Fibroblast of mammary gland (primary cell): ENCODE measurements at places on chromosomes 12 and 14.

DNA sequence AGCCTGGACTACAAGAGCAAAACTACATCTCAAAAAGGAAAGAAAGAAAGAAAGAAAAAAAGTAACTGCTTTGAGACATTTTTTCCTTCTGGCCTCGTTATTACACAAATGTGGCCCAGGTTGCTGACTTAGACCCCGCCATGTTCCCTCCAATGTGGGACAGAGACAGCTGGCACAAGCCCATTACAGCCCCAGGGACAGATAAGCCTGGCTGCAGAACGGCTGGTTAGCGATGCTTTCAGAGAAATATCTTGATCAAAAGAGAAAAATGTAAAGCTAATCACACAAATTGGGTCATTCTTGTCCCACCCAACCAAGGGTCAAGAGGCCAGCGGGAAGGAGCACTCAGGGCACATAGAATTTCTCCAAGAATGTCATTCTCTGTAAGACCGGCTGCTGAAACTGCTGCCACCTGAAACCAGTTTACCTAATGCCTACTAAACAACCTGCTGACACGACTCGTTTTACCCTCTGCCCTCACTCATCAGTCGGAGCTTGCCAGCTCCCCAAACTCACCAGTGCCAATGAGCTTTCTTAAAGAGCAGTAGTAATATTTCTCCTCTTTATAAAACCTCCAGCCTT, 63.1 kb downstream of the TNFAIP2 start:
- DNase-seq = no peak

DNA sequence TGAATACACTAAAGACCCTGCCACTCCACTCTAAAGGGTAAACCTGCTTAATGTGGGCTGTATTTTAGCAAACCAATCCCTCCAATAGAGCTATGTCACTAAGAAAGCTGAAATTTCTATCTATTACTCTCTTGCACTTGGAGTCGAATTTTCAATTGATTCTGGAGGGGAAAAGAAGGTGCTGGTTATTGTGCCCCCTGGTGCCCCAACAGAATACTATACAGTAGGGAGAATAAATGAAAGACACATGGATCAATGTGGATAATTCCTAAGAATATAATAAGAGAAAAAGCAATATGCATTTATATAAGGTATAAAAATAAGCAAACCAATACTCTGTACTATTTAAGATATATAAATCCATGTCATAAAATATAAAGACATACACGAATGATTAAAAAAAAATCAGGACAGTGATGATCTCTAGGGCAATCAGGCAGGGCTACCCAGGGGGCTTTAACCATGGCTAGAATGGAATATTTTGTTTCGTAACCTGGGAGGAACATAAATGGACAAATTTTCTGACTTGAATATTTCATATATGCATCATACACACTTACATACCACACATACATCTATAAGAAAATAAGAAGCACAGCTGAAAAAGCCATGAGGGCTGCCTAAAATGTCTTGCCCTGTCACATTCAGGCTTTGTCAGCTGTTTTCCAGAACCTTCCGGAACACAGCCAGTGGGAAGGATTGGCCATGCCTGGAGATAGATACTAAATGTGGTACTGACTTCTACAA, 54.4 kb downstream of the EFCAB11 start:
- peak; percentile 45 for DNase-seq

GRCh38 chr14:49992901-49993339, 100.0 kb downstream of the ARF6 start:
- peak; percentile 90 for DNase-seq

- peak; percentile 26 for DNase-seq
Observed at GRCh38 chr12:94550964-94551363, 91.3 kb upstream of the CEP83 start.

GRCh38 chr12:62006076-62006732, 254.0 kb upstream of the USP15 start:
- DNase-seq = peak; percentile 48

DNA sequence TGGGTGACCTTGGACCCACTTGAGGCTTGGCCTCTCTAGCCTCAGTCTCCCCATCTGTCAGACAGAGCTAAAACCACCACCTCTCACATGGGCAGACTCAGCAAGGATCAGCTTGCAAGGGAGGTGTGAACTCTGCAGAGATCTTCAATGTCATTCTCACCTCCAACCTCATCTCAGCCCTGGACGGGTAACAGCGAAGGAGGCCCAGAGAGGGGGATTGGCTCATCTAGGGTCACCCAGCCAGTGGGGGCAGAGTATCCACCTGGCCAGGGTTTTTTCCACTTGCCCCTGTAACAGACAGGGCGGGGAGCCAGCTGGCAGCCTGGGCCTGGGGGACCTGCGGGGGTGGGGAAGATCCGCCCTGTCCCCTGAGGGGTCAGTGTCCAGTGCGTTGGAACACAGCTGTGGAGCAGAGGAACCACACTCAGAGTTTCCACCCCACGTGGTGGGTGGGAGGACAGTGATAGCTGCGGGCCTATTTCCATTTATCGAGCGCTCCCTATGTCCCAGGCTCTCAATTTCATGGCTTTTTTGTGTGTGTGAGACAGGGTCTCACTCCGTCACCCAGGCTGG, 27.4 kb downstream of the DTX1 start:
- DNase-seq = no peak

- DNase-seq = no peak
Observed at GRCh38 chr14:33972583-33973081, 21.8 kb upstream of the EGLN3 start.

DNA sequence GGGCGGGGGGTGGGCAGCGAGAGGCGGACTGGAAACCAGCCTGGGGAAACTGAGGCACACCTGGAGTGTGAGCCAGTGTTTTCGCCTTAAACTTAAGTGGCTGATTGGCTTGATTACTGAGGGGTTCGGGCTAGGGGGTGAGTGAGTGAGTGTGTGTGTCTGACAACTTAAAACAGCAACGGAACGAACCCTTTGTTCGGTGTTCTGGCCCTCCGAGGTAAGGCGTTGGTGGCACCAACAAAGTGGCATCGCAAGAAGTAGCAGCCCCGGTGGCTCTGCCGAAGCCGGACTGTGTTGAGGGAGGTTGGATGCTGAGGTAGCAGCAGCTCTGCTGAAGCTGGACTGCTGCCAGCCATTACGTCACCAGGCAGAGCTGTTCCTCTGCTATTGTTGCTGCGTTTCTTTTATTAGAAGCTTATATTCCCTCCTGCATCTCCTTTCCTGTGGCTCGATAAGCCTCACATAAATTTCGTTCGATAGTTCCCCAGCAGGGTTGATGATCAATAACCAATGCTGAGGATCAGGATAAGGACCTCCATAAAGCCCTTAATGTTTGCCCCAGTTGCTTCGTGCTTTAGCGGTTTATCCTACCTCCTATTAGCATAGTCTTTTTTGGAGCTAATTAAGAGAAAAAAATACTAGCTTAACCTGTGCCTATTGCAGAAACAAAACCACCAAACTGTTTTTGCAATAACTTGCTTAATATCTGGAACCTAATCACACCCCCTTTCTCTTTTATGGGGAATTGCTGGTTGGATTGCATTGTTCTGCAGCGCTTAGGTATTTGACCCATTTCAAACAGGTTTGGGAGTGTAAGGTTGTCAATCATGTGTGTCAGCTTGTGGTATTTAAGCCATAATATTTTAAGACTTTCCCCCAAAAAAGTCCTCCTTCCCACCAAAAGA, 1.3 kb downstream of the GPR137C start:
- peak; percentile 88 for DNase-seq

GRCh38 chr14:59362513-59362912, 102.7 kb downstream of the GPR135 start:
- DNase-seq = peak; percentile 52

GRCh38 chr12:102652645-102653313, 172.4 kb upstream of the IGF1 start:
- DNase-seq = no peak

- DNase-seq = no peak
Observed at GRCh38 chr12:17334784-17335183, 728.8 kb upstream of the LMO3 start.

DNA sequence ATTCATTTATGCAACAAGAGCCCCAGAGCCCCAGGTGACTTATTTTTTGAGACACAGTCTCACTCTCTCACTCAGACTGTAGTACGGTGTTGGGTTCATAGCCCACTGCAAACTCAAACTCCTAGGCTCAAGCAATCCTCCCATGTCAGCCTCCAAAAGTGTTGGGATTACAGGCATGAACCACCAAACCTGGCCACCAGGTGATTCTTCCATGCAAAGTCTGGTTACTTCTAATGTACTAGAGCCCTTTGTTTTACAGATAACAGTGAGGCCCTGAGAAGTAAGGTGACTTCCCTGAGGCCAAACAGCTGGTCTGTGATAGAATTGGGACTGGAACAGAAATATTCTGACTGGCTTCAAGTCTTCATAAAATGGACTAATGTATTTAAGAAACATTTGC, 10.0 kb upstream of the KCNK10 start:
- DNase-seq = no peak

GRCh38 chr14:75724414-75725204, 63.6 kb downstream of the TTLL5 start:
- peak; percentile 29 for DNase-seq

DNA sequence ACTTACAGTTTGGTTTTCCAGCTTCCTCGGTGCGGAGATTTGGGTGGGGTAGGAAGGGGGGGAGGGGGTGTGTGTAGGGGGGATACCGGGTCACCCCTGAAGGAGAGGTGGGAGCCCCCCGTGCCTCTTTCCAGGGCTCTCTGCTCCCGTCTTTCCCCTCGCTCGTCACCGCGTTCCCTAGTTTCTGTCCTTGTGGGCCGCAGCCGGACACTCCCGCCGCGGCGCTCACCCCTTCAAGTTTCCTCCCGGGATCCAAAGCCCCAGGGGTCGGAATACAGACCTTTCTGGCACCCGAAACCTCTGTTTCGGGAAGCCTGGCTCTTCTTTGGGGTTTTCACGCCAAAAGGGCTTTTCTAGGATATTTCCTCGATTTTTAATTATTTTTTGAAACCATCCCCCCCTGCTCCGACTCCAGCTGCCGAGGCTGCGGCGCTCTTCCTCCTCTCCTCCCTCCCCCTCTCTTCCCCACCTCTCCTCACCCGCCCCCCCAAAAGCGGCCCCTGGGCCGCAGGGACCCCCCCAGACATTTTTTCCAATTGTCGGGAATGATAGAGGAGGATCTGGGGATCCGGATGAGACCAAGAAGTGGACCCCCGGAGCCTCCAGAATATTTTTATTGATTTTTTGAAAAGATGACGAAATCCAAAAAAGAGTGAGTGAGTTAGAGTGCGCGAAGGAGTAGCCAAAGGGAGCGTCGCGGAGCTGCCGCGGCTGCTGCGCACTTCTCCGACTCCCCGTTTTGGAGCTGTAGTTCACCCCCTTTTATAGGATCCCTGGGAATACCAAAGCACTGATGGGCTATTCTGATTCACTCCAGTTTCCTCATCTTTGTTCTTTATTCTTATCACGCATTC, 1.7 kb downstream of the CCND2 start:
- peak; percentile 35 for DNase-seq

- no peak for DNase-seq
Observed at GRCh38 chr14:68502230-68502629, 290.6 kb downstream of the ZFP36L1 start.

- DNase-seq = no peak
Observed at GRCh38 chr14:98944989-98945388, 327.0 kb downstream of the BCL11B start.

GRCh38 chr12:105235281-105235731, 668 bp downstream of the APPL2 start:
- peak; percentile 38 for DNase-seq

DNA sequence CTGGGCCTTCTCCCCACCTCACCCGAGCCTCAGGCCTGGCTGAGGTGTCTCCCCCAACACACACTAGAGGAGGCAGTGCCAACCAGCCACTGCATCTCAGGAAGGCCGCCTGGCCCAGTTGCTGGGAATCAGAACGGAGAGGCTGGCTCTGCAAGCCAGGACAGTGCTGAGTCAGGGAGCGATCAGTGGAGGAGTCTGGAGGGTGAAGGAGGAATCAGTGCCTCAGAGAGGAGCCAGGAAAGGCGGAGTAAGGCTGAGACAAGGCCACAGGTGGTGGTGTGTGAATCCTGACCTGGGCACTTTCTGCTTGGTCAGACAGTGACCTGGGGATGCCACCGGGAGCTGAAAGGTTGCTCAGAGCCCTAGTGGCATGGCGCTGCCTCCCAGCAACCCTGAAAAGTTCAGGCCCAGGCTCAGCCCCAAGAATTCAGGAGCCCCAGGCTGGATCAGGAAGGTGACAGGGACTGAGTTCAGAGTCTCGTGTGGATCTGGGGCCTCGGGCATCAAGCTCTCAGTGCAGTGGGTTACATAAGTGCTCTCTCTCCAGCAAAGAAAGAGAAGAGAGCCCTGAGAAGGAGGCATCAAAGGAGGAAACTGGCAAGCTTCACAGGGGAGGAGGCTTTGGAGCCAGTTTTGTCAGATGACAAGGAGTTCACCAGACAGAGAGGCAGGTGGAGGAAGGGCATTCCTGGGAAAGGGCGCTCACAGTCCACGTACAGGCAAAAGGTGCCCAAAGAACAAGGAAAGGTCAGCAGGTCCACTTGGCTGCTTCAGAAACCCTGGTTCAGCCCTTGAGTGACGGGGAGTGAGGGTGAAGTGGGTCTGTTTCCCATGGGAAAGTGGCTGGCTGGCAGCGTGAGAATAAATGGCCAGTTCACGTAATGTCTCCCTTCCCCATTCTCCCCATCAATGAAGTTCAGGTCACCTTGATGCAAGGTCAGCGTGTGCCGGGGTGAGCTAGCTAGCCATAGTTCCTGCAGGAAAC, 87.8 kb downstream of the ZFP36L1 start:
- peak; percentile 75 for DNase-seq

DNA sequence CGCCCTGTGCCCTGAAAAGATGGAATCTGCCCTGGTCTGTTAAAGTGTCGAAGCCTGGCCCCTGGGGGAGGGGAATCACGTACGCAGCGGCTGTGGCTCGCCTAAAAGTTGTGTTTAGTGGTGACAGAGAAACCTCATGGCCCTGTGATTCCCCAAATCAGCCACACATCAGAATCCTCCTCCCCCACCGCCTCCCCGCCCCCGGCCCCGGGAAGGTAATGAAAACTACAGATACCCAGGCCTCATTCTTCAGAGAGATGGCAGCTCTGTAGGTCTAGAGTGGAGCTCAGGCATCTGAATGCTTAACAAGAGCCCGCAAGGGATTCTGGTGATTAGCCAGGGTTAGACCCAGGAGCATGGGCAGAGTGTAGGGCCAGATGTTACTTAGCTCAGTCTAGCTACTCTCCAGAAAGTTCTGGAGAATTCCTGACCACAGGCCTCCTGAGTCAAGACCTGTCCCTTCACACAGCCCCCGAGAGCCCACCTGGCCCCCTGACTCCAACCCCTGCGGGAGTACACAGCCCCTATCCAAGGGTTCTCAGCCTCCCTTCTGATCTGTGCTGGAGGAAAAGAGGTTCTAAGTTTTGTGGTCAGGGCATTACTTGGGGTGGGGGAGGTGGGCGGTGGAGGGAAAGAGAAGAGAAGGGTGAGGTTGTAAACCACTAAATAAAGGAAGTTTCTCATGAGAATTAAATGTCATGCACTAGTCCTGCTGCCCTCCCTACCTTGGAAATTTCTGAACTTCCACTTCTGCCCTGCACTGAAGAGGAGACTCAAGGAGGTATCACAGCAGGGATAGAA, 114.8 kb downstream of the PLXNC1 start:
- no peak for DNase-seq

GRCh38 chr12:1851151-1851701, 30.9 kb downstream of the LRTM2 start:
- DNase-seq = peak; percentile 78
